ENCODE measurements at places on chromosomes 7 and 10. TPM values are rescaled to one million over a fixed set of nuclear protein-coding genes. Genes with fewer than 3 reads are reported as not detected.

DNA sequence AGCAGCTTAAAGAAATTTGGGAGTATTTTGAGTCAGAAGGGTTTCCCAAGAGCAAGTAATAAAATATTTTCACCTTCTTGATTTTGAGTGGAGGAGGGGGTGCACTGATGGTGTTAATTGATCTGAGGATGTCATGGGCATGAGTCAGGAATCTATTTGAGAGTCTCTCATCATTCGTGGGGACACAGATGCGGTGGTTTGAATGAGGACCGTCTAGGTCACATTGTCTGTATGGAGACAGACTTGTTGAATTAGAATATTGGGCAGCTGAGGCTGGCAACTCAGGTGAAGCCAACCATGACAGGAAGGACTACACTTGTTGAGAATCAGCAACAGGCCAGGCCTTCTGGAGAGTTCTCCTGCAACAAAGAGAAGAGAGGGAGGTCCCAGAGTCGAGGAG, 127.0 kb downstream of the INSYN2A start:
- no peaks in the 10 kb centered on the region for H3K4me1 ChIP-seq
- peaks cover 52% of the 10 kb centered on the region for H3K36me3 ChIP-seq
- H3K4me3 ChIP-seq, result no peak overlapping the region
- no peak for DNase-seq

GRCh38 chr10:62503872-62504271, 129.7 kb downstream of the ZNF365 start:
- no peak for DNase-seq
- H3K4me3 ChIP-seq, result no peak overlapping the region
- no peaks in the 10 kb centered on the region for H3K4me1 ChIP-seq
- H3K27ac ChIP-seq, result no peak overlapping the region

GRCh38 chr10:123771877-123772644, 105.9 kb downstream of the GPR26 start:
- no peak overlapping the region for H3K27ac ChIP-seq
- no peak for DNase-seq
- H3K4me1 ChIP-seq, result no peaks in the 10 kb centered on the region

- peaks cover 7% of the 10 kb centered on the region for H3K27me3 ChIP-seq
- H3K27ac ChIP-seq, result peak overlapping the region; percentile 49
- H3K4me1 ChIP-seq, result peaks cover 36% of the 10 kb centered on the region
Observed at GRCh38 chr10:73586583-73586984, 4.6 kb downstream of the USP54 start.

Gene SFRP4
- 4.4 TPM for total RNA-seq

DNA sequence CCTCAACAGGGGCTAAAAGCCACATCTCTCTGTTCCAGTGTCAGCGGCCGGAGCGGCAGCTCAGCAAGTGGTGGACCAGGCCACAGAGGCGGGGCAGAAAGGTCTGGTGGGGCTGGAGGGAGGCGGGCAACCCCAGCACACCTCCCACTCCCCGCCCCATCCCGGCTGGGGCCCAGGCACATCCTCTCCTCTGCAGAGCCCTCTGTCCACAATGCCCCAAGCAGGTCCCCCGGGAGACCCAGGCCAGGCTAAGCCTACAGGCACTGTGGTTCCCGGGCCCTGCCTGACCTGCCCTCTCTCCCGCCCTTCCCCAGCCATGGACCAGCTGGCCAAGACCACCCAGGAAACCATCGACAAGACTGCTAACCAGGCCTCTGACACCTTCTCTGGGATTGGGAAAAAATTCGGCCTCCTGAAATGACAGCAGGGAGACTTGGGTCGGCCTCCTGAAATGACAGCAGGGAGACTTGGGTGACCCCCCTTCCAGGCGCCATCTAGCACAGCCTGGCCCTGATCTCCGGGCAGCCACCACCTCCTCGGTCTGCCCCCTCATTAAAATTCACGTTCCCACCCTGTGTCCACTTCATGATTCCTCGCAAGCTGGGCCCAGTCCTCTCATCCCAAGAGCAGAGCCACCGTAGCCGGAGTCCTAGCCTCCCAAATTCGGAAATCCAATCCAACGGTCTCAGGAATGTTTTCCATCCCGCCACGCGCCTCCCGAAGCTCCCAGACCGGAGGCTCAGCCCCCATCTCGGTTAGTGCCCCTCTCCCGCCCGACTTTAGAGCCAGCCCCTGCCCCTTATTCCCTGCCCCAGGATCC, 2.1 kb downstream of the ADIRF start:
- H3K27ac ChIP-seq, result peak overlapping the region; percentile 95
- peaks cover 4% of the 10 kb centered on the region for H3K27me3 ChIP-seq
- no peak for DNase-seq
- H3K4me1 ChIP-seq, result peaks cover 42% of the 10 kb centered on the region

DNA sequence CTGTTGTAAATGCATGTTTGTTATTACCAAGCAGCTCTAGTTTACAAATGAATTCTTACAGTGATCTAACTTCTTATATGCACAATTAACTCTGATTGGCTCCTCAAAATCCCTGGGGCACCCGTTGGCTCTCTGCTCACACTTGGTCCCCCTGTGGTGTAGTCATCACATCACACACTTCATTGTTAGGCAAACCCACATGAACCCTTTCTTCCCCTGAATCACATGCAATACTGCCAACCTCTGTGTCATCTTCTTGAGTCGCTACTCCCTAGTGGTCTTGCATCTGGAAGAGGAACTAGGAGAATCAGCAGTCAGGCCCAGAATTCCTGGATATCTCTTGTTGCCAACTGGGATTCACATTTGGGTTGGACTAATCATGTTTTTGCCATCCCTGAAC, 73.1 kb downstream of the CD36 start:
- H3K27me3 ChIP-seq, result no peaks in the 10 kb centered on the region
- H3K27ac ChIP-seq, result no peak overlapping the region
- no peak overlapping the region for H3K4me3 ChIP-seq

DNA sequence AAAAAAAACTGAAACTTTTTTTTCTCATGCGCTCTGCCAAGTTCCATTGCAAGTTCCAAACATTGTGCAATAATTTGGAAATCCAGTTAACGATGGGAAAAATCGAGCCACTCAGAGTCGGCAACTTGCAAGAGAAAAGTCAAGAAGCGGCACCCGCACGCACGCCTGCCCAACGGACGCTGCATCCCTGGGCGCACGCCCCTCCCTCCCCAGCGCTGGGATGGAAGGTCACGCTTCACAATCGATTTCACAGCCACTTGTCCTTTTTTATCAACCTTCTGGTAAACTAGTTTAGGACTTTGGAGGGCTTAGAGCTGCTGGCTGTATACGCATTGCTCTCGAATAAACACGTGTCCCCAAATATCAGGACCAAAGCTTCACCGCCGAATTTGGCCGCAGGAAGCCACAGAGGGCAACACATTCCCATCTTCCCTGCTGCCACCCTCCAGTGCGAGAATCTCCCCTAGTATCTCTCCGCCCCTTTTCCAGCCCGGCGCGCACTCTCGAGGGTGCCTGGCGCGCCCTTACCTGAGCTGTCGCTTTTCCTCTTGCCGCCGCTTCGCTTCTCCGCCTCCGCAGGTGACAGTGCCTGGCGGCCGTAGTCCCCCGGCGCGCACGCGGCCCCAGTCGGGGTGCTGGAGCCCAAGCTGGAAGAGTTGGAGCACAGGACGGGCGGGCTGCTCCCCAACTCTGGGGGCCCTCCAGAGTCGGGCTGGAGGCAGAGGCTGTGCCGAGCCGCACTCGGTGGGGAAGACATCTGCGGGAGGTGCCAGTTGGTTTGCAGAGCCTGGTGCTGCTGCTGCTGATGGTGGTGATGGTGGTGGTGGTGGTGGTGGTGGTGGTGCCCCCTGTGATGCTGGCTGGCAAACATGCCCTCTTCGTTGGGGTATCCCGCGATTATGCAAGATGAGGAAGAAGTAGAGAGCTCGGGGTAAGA, 857 bp downstream of the MEOX2 start:
- DNase-seq, result peak; percentile 67
- H3K36me3 ChIP-seq, result no peaks in the 10 kb centered on the region
- peaks cover 79% of the 10 kb centered on the region for H3K27me3 ChIP-seq
- H3K4me3 ChIP-seq, result peak overlapping the region; percentile 91

Gene TDRD1
- total RNA-seq, result not detected

DNA sequence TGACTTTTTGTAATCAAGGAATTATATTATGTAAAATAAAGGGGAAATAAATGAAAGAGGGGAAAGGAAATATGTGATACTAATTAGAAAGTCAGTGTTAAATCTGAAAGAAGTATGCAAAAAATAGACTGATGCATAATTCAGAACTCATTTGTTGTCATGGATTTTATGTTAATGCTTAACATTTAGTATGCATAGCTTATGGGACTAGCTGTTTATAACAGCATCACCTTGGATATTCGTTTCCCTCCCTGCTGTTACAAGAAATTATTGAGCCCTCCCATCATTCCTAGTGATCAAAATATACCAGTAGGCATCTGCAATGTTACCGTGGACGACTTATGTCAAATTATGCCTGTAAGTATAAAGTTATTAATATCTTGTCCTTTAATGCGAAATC, 85.9 kb downstream of the HECTD2 start:
- H3K4me1 ChIP-seq, result no peaks in the 10 kb centered on the region
- peaks cover 9% of the 10 kb centered on the region for H3K36me3 ChIP-seq

DNA sequence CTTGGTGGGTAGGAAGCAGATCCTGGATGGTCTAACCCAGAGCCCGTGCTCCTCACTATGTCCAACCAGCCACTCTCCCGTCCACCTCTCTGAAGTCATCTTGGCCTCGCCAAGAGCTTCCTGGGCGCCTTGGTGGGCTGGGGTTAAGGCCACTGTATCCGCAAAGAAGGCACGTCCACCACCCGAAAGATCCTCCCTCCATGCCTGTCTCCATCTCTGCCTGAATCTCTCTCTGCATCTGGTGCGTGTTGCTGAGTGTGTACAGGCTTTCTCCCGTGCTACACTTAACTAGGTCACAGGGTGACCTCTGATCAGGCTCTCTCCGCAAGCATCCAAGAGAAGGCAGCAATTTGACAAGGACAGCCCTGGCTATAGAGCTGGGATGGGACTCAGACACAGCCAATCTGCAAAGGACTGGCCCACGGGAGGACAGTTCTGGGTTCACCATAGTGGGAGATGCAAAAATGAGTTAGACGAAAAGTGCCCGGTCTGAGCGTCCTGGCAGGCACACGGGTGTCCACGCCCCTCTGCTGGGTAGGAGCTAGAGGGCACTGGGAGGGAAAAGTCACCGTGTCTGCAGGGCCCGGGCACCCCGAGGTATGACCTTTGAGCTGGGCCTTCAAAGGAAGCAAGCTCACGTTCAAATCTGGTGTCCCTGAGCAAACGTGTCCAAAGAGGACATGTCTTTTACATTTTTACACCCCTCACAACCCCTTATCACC, 9.4 kb upstream of the RFC2 start:
- no peaks in the 10 kb centered on the region for H3K36me3 ChIP-seq
- H3K4me1 ChIP-seq, result peaks cover 18% of the 10 kb centered on the region
- no peaks in the 10 kb centered on the region for H3K27me3 ChIP-seq
- no peak overlapping the region for H3K4me3 ChIP-seq
- no peak for DNase-seq
- H3K27ac ChIP-seq, result no peak overlapping the region

GRCh38 chr7:139825666-139826290, 3.3 kb upstream of the TBXAS1 start:
- no peak for DNase-seq
- H3K36me3 ChIP-seq, result no peaks in the 10 kb centered on the region
- peaks cover 17% of the 10 kb centered on the region for H3K4me1 ChIP-seq
- H3K4me3 ChIP-seq, result no peak overlapping the region
- no peak overlapping the region for H3K27ac ChIP-seq

GRCh38 chr7:100122568-100122967, 3.1 kb downstream of the CNPY4 start:
- H3K36me3 ChIP-seq, result peaks cover 5% of the 10 kb centered on the region
- H3K27me3 ChIP-seq, result no peaks in the 10 kb centered on the region
- no peak for DNase-seq
- peak overlapping the region; percentile 54 for H3K4me3 ChIP-seq
- peaks cover 17% of the 10 kb centered on the region for H3K4me1 ChIP-seq

DNA sequence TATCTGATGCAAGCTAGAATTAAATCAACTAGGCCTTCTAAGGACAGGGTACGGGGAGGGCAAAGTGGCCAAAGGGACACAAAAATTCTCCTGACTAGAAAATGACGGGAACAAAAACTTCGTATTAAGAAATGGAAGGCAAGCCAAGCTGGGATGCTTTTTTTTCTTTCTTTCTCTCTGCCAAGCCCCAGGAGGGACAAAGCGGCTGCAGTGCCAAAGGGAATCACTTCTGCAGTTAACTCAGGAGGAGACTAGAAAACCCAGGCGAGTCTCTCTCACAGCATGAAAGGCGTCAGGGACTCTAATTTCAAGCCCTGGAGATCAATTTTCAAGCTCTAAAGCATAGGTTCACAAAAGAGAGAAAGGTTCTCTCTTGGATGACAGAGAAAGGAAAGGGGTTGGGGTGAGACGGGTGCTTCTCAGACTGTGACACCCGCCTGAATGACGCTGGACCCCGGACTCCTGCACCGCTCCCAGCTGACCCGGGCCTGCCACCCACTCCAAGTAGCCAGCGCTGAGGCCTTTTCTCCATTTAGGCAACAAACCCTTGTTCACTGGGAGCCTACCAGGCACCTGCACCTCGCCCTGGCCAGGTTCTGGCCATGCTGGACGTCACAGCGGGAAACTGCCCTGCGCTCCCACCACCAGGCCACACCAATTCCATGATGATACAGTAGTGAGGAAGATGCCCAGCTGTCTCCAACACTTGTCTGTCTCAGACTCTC, 56.5 kb downstream of the KIAA1549 start:
- H3K36me3 ChIP-seq, result peaks cover 8% of the 10 kb centered on the region
- DNase-seq, result no peak
- H3K4me3 ChIP-seq, result no peak overlapping the region
- H3K4me1 ChIP-seq, result peaks cover 23% of the 10 kb centered on the region
- H3K27ac ChIP-seq, result no peak overlapping the region

DNA sequence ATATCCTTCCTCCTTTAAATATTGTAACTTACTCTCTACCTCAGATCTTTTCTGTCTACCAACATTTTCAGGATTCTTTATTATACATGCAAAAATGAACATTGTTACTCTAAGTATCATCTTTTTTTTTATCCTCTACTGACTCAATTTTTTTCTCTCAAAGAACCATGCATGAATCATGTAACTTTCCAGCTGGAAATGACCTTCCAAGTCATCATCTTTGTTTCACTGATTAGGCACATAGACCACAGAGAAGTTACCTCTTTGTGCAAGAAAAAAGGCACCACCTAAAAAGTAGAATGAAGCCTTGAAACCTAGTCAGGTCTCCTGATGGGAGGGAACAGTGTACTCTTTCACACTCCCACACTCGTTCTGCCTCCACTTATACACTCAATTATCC, 234.9 kb downstream of the HGF start:
- DNase-seq, result no peak
- no peaks in the 10 kb centered on the region for H3K27me3 ChIP-seq
- H3K4me3 ChIP-seq, result no peak overlapping the region
- H3K36me3 ChIP-seq, result no peaks in the 10 kb centered on the region
- no peaks in the 10 kb centered on the region for H3K4me1 ChIP-seq
